ENCODE measurements at places on chromosomes 3 and 15.
A peak's percentile ranks its signal among the peaks of the same experiment; 100 is the strongest.

DNA sequence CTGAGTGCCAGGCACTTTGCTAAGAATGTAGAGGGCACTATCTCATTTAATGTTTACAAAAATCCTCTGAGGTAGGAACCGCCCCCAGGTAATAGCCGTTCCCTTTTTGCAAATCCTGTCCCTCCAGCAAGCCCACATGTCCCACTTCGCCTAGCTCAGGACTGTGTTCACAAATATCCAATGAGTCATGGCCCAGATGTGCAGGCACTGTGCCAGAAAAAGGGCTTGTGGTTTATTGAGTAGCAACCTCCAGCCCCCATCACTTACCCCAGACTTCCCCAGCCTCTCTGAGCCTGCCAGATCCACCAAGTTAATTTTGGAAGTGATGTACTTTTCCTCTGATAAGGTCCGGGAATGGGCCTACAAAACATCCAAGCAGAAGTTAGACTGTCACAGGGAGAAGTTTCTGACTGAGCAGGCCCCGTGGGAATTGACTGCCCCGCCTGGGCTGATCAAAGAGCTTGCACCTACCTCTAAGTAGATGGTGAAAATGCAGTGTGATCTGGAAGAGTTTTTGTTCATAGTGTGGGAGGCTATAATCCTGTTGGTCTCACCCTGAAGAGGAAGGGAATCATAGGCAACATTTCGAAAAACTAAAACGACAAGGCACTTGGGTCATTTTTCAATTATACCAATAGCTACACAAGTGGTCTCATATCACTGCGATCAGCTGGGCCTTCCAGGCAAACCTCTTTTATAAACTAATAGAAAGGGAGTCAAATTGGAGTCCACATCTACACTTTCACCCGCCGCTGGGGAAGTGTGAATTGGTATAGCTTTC, 15.7 kb downstream of the KIF9 start:
- peak; percentile 86 for DNase-seq

DNA sequence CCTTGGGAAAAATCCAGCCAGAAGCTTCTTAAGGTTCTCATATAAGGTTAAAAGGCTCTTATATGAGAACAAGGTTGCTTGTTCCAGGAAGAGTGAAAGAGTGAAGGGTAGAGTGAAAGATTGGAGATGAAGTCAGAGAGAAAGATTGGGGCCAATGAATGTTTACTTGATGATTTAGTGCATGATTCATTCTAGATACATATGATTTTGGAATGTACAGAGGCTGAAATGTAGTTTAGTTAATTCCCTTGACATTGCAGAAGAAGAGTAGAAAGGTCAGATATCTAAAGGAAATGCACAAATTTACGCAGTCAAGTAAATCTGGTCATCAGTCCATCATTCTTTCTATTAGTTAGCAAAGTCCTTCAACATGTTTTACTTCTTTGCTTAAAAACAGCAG, 619.8 kb upstream of the ZNF717 start:
- no peak for DNase-seq

- DNase-seq: peak; percentile 57
Observed at GRCh38 chr3:71585887-71586809, 2.6 kb upstream of the FOXP1 start.

GRCh38 chr3:42531470-42531869, 29.0 kb downstream of the VIPR1 start:
- DNase-seq: no peak

DNA sequence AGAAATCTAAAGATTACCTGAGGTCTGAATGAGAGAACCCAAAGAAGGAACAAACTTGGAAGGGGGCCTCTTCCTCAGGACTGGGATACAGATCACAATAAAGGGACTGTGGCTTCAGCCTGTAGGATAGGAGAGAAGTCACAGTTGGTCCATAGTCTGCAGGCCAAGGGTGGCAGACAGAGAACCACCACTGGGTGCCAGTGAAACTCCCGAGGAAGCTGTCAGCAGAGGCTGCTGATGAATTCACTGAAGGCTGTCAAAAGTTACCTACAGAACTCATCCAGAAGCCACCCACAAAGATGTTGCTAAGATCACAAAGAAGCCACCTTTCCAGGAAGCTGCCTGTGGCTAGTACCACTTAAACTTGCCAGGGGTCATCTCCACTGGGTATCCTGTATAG, 78.5 kb downstream of the TMCO5A start:
- no peak for DNase-seq

DNA sequence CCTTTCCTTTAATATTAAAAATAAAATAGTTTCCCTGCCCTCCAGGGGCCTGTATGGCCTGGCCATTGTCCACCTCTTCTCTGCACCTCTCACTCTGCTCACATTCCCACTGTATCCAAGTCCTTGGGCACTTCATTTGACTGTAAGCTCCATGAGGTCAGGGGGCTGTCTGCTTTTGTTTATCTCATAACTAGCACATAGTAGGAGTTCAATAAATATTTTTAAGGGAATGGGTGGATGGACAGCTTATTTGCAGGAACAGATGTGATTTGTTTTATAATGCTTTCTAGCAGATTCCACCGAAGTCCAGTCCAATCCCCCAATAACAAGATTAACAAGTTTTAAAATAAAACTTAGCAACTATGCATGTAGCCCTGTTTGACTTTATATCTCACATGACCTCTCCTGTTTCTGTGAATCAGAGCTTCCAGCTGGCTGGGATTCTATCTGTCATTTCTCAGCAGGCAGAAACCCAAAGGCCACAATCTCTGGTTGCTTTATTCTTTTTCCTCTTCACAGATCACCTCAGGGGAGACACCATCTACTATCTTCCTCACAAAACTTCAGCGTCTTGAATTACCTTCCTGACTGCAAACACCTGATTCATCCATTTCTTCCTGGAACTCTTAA, 123.0 kb upstream of the NR2F2 start:
- DNase-seq: no peak

DNA sequence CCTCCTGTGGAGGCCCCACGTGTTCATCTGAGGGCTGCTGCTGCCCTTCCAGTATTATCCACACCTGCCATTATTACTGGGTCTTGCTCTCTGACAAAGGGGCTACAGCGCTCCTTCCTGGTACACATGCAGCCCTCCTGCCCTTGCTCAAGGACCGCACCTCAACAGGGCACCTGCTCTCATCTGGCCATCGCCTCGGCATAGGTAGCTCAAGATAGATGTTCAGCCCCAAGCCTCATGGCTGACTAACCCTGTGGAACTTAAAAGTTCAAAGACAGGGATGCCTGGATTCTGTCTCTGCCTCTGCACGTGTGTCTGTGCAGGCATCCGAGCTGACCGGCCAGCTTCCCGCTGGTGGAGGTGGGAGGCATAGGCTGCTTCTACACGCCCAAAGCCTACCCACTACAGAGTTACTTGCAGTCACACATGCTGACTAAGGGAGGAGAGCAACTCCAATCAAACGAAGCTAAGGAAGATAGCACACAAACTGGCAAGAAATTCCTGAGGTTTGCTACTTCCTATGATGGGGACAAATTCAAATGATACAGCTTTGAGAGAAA, 152.5 kb upstream of the ATP10A start:
- no peak for DNase-seq

DNA sequence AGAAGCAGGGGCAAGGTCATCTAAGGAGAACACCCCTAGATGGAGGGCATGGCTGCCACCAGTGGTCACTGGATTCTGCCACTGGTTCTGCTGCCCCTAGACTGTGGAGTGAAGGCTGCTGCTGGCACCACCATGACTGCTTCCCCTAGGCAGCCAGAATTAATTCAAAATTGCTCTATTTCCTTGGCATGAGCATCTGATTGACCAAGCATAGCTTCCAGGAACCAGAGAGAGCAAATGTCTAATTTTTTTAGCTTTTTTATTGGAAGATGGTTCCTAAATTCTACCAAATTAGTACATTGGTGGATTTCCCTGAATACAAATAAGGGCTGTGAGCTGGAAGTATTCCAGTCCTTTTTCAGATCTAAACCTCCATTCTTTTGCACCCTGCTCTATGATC, 270.2 kb upstream of the GBE1 start:
- no peak for DNase-seq

- DNase-seq: no peak
Observed at GRCh38 chr3:38549082-38549481, 52.9 kb downstream of the EXOG start.

DNA sequence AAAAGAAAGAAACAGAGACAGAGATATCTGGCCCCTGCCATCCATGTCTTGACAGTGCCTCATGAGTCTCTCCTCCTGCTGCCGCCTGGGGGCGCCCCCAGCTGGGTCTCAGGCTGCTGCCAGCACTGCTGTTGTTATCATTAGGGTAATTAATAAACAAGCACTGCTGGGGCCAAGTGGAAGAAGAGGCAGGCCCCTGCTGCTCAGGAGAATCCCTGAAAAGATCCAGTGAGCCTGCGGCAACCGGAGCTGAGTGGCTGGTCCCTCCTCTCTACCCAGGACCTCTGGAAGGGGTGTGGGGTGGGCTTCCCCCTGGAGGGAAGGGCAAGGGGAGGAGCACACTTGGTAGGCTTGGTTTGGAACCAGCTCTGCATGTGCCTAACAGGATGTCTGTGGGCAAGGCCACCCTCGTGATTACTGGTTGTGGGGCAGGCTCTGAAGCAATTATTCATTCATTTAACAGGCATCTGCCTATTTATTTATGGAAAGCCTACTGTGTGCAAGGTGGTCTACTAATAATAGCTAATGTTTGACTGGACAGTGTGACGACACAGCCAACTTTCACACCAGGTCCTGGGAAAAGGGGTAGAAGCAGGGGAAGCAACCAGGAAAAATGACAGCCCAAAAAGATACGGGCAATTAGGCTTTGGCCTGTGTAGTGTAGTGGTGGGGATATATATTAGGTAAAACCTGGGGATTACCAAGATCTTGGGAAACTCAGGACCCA, 1.2 kb upstream of the TYRO3 start:
- peak; percentile 45 for DNase-seq

DNA sequence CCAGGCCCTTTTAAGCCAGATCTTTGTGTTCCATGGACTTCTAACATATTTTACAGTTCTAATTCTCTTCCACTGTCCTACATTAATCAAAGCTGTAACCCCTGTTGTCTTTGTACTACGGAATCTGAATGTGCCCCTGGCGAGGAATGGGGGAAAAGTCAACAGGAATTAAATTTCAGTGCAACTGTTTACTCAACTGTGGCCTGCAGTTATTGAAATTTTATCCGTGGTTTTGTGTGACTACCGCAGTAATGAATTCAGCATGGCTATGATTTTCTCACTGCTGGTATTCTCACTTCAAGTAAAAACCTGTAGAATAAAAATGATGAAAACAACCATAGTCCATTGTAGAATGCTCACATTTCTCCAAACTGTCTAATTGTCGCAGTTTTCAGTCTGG, 388.0 kb downstream of the FOXP1 start:
- DNase-seq: no peak

GRCh38 chr15:41789236-41789635, 15.0 kb downstream of the MAPKBP1 start:
- DNase-seq: no peak

GRCh38 chr3:16503191-16503776, 10.2 kb downstream of the RFTN1 start:
- no peak for DNase-seq

- no peak for DNase-seq
Observed at GRCh38 chr15:100531204-100531603, 2.5 kb upstream of the CERS3 start.

DNA sequence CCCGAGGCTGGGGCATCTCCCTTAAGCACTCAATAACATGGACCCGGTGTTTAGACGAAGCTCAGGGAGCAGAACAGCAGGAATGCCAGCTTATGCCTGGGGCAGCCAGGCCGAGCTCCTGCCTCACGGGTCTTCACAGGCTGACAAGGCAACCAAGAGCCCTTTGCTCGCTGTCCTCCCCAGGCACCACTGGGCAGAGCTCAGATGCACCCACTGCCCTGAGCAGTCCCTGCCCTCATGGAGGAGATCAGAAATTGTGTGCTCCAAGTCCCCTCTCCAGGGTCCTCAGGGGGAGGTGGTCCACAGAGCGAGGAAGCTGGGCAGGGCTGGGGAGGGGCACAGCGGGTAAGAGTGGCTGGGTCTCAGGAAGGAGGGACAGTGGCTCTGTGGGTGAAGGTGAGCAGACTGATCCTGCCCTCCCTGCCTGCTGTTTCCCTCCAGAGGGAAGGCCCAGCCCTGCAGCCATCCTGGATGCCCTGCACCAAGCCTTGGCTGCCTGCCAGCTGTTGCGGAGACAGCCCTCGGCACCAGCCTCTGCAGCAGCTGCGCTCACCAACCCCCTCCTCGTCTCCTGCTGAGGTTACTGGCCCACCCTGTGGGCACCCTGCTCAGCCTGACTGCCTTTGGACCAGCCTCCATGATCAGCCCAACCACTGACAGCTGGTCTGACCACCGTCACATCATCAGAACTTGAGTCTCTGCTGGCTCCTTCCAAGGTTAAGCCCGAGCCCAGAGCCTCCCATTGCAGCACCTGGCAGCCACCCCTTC, 21.1 kb upstream of the GP9 start:
- DNase-seq: no peak

DNA sequence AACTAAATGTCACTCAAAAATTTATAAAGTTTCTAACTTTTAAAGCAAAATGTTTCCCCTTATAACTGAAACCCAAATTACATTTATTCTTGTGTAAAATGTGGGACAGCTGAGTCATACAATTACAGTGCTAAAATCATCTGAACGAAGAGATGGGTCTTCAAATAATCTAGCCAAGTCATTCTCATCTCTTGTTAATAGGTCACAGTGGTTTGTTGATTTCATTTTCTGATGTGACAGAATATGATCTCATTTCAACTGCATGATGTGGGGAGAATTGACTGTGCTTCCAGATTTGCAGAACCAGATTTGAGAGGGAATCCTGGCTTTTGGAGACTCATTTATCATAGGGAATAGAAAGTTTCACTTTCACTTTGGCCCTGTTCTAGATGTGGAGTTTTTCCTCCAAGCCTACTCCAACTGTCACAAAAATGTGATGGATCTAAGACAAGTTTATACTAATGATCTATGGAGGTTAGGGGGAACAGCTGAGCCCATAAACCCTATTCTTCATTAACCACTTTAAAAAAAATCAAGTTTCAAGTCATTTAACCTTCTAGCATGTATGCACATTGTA, 685.0 kb downstream of the PDCD6IP start:
- no peak for DNase-seq

- peak; percentile 19 for DNase-seq
Observed at GRCh38 chr3:20104167-20104661, 64.0 kb downstream of the KAT2B start.

DNA sequence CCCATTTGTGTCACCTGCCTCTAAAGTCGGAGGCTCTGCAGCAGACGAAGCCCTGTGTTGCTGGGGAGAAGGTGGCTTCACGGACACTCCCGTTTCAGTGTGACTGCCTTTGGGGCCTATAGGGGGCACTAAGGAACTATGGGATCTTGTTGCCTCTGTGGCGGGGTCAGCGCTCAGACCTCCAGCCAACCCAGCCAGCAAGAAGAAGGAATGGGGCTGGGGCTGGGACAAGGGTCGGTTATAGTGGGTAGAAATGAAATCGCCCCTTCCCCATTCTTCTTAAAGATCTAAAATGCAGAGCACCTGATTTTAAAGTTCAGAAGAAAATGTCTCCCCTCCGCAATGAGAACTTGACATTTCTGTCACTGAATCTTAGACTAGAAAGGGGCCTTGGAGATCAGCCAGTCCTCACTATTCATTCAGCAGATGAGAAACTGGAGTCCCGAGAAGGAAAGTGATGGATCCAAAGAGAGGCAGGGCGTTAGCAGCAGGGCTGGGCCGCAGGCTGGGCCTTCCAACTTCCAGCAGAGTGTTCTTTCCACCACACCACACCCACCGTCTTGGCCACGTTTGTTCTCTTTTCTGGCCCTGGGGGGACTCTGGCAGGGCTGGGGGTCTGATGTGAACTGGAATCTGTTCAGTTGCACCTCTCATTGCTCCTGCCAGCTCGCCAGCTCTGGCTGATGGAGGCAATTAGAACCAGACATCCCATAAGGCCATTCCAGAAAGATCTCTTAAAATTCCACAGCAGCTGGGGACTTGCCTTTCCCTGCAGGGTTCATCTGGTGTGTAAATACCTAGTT, 195.4 kb downstream of the OPA1 start:
- peak; percentile 73 for DNase-seq

GRCh38 chr3:42403737-42404136, 6.7 kb downstream of the LYZL4 start:
- DNase-seq: no peak
